ENCODE measurements at places on chromosomes 1 and 21. TPM values are rescaled to one million over a fixed set of nuclear protein-coding genes. Genes with fewer than 3 reads are reported as not detected.

RNF2 gene
- 10.8 TPM for total RNA-seq

CCDC17 gene
- 0.76 TPM for total RNA-seq

GRCh38 chr1:248590055-248590454, 7.4 kb downstream of the OR2T10 start:
- DNase-seq: no peak

DNA sequence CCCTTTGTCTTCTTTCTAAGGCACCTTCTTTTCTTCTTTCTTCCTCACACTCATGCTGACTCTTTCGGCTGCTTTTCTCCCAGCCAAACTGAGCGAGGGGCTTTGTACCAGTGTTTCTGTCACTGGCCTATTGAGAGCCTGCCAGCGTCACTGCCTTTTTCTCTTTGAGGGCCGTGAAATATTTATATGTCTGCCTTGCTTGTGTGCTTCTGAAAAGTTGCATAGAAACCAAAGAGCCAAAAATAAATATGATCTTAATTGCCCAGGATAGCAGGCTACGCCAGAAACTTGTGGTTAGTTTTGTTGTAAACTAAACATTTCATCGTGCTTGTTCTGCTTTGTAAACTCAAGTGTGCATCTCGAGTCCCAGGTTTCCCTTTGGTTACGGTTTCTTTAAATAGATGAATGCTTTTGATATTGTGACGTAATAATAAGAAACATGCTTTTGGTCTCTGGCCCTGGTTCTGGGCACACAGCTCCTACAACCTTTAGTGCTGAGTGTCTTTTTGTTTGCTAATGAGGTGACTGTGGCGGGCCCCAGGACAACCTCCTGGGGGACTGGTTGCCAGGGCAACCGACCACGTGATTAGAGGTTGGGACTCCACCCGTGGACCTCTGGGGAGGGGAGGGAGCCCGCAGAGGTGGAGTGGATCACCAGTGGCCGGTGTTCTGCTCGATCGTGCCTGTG, 10.8 kb downstream of the SLC37A1 start:
- DNase-seq: peak; percentile 75

DNA sequence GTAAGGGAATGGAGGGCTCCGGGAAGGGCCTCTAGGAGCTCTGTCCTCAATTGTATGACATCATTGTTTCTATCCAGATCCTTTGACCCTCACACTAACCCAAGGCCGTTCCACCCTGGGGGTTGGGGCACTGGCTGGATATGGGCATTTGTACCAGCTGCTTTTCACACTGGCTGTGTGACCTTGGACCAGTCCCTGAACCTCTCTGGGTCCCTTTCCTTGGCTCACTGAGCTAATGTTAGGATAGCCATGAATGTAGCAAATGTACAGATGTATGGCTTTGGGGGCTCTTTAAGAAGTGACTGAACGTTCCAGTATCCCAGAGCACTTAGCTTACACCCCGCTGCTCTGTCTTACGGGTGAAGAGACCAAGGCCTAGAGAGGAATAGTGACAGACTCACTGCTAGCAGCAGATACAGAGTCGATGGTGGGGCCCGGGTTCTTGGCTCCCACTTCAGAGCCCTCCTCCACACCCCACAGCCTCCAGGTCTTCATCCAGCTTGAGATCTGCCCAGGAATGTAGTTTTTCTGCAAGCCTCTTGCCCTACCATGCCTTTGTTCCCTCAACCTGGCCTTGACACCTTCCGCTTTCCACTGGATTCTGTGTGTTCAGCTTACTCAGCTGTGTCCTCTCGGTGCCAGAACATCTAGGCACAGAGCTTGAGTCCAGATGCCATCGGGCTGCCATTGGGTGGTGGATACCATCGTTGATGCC, 14.6 kb upstream of the UBL4B start:
- DNase-seq: no peak

DNA sequence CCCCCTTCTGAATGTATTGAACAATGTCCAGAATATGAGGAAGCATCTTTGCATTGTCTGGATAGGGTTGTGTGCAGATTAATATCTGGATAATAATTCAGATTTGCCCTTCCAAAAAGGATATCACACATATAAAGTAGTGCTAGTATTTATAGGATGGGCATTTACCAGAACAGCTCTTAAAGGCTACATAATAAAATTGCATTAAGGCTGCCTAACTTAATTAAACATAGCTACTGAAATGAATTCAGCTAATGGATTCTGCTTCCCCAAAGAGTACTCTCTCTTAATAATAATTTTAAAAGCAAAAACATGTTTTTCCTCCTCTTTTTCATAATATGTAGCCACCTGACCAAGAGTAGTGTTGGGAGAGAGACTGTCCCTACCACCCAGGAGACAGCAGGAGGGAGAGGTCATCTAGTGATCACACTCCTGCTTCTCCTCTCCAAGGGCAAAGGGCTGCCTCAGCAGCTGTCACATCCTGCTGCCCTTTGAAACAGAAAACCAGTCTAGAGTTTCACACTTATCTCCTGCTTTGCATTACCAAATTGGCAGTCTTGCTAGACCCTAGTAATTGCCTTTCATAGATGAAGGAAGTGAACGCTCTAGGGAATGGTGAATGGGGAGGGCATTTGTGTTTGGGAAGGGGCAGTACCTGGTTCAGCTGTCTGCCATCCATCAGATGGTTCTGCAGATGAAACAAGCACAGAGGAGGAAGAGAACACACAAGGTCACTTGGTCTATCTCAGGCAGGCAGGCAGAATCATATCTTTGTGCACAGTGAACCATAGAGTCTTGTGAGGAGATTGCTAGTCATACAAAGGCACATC, 29.3 kb upstream of the DDAH1 start:
- DNase-seq: no peak
